ENCODE measurements at places on chromosomes 16 and 17. TPM values are rescaled to one million over a fixed set of nuclear protein-coding genes. Genes with fewer than 3 reads are reported as not detected.

ATAD5 gene
- 3.0 TPM for total RNA-seq

CNTNAP4 gene
- not detected for total RNA-seq

ACE gene
- total RNA-seq, result 0.91 TPM

TBX6 gene
- 0.39 TPM for total RNA-seq

ACSM2B gene
- not detected for total RNA-seq

DPEP3 gene
- not detected for total RNA-seq

RHBDF1 gene
- 27.4 TPM for total RNA-seq

APOBR gene
- not detected for total RNA-seq

CD300H gene
- not detected for total RNA-seq

TPSB2 gene
- total RNA-seq, result not detected

ACSM2A gene
- not detected for total RNA-seq

KRT33B gene
- total RNA-seq, result not detected

CRYBA1 gene
- total RNA-seq, result not detected

JMJD8 gene
- total RNA-seq, result 45.1 TPM

MT4 gene
- total RNA-seq, result not detected

SLC13A5 gene
- total RNA-seq, result not detected

TMED6 gene
- total RNA-seq, result 0.22 TPM

P2RX5 gene
- 1.6 TPM for total RNA-seq

TPSG1 gene
- not detected for total RNA-seq

C17orf78 gene
- not detected for total RNA-seq

KRT35 gene
- total RNA-seq, result not detected

SLC5A11 gene
- not detected for total RNA-seq

MYH1 gene
- total RNA-seq, result not detected

XYLT2 gene
- total RNA-seq, result 31.8 TPM

SP6 gene
- total RNA-seq, result 0.22 TPM

ASPHD1 gene
- 3.1 TPM for total RNA-seq

USP32 gene
- 64.9 TPM for total RNA-seq

TBC1D3I gene
- not detected for total RNA-seq

XYLT1 gene
- total RNA-seq, result 34.1 TPM

RAMP2 gene
- not detected for total RNA-seq

Measured in articular chondrocyte of knee joint (primary cell).